ENCODE measurements at places on chromosomes 5 and 9. TPM values are rescaled to one million over a fixed set of nuclear protein-coding genes. Genes with fewer than 3 reads are reported as not detected.

Gene CYLC2
- not detected for total RNA-seq

Gene TSC1
- 134 TPM for total RNA-seq

Gene TAF11L10
- not detected for total RNA-seq

Gene FAM240B
- not detected for total RNA-seq

Gene CD274
- 0.80 TPM for total RNA-seq

Gene IL13
- not detected for total RNA-seq

Gene GFM2
- 23.9 TPM for total RNA-seq

Gene CHSY3
- 0.79 TPM for total RNA-seq

Gene STXBP1
- 13.0 TPM for total RNA-seq

Gene CDH6
- total RNA-seq, result 1.2 TPM

Gene FBP2
- not detected for total RNA-seq

Gene HMCN2
- total RNA-seq, result 16.7 TPM

Gene MLLT3
- 31.6 TPM for total RNA-seq

Gene PCDHGA1
- total RNA-seq, result 0.64 TPM

Gene DMGDH
- not detected for total RNA-seq

Gene PCDHA9
- total RNA-seq, result 1.00 TPM

Gene TLX3
- not detected for total RNA-seq

Gene PKD2L2
- total RNA-seq, result not detected

Gene SURF6
- total RNA-seq, result 20.5 TPM

Gene ZFP37
- total RNA-seq, result not detected

Gene CMYA5
- total RNA-seq, result 3.0 TPM

Gene GKAP1
- total RNA-seq, result 11.0 TPM

Gene TXNDC8
- total RNA-seq, result not detected

Gene IRF1
- 86.9 TPM for total RNA-seq

Gene SPINK6
- total RNA-seq, result not detected

Gene C9orf43
- total RNA-seq, result not detected

Gene EGFLAM
- not detected for total RNA-seq

Gene CTSV
- total RNA-seq, result 0.37 TPM

Gene KIF24
- 0.37 TPM for total RNA-seq

Gene NSA2
- 28.4 TPM for total RNA-seq

Gene ENHO
- 1.4 TPM for total RNA-seq

Gene TMEFF1
- not detected for total RNA-seq

Gene SPATA6L
- total RNA-seq, result 1.9 TPM

Gene RMI1
- total RNA-seq, result 1.8 TPM

Gene OGN
- 8.3 TPM for total RNA-seq

Gene PDGFRB
- 56.3 TPM for total RNA-seq

Gene FBXO10
- 4.2 TPM for total RNA-seq
